Esophagus muscularis mucosa (tissue), 4 donors: ENCODE measurements at places on chromosomes 2 and 18.

DNA sequence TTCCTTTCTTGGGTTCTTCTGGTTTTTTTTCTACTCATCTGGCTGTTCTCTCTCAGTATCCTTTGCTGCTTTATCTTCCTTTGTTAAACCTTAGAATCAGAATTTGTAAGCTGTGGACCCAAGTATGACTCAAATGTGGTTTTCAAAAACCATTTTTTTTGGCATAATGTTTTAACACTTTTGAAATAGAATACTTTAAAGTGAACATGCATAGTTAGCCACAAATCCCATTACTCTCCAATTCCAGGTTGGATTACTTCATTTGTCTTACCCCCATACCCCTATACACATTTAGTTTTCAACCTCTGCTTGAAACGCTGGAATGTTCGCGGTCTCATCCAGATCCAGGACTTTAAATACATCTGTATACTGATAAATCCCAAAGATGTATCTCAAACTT is 29.1 kb downstream of the ALMS1 start:
- no peak for DNase-seq

- DNase-seq = no peak
Measured at GRCh38 chr2:60070196-60070595, 483.3 kb downstream of the BCL11A start.

GRCh38 chr2:39033980-39034379 is 86.9 kb downstream of the SOS1 start:
- DNase-seq = no peak

DNA sequence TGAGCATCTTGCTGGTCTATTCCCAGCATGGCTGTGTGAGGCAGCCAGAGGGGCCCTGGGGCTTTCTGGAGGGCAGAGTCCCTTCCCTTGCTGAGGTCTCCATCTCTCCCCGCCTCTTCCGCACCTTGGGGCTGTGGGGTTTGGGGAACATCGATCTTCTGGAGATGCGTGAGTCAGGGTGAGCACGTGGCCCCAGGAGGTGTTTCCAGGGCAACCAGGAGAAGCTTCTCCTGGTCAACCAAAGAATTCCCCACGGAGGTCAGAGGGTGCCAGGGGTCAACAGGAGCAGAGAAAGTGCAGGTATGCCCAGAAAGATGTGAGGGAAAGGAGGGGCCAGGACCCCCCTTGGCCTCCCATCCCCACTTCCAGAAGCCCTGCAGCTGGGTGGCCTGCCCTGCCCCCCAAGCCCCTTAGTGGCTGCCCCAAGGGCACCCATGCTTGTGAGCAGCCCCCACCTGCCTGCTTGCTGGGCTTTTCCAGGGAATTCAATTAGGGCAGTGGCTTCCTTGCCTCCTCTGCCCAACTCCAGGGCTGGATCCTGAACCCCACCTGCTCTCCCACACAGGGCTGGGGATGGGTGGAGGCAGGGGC is 2.8 kb upstream of the PROM2 start:
- no peak for DNase-seq

- DNase-seq = no peak
Measured at GRCh38 chr2:21382701-21383520, 259.1 kb downstream of the TDRD15 start.

GRCh38 chr2:21194858-21195271 is 71.1 kb downstream of the TDRD15 start:
- no peak for DNase-seq

GRCh38 chr2:18066066-18066465 is 187.6 kb downstream of the KCNS3 start:
- DNase-seq = no peak

DNA sequence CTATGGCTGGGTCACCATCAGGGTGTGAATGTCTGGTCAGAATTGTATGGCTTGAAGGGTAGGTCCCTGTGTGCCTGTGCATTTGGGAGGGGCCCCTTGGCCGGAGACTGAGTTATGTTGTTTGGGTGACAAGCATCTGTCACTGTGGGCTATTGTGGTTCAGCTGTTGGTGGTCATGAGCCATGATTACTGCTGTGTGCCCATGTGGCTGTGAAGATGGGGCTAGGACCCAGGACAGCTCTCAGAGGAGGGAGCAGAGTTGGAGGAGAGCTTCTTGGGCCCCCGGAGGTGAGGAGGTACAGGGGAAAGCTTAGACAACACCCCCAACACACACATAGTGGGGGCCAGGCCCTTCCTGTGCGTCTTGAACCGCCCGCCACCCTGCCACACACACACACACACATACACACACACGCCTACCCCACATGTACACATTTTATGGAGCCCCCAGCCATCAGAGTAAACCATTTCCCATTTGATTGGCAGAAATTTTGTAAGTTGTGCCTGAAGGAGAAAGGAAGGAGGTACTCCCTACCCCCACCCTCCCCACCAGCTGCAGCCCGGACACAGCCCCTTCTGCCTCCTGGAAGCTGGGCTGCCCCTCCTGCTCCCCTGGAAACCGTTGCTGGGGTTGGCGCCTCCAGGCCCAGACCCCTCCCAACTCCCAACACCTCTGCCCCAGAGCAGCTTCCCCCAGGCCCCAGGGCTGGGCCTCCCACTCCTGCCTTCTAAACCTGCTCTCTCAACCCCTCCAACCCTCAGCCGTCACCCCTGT is 2.0 kb downstream of the GAREM2 start:
- no peak for DNase-seq

- no peak for DNase-seq
Measured at GRCh38 chr18:23300231-23300805, 152.8 kb upstream of the RIOK3 start.

- DNase-seq = no peak
Measured at GRCh38 chr2:44247924-44248323, 27.4 kb upstream of the SLC3A1 start.

DNA sequence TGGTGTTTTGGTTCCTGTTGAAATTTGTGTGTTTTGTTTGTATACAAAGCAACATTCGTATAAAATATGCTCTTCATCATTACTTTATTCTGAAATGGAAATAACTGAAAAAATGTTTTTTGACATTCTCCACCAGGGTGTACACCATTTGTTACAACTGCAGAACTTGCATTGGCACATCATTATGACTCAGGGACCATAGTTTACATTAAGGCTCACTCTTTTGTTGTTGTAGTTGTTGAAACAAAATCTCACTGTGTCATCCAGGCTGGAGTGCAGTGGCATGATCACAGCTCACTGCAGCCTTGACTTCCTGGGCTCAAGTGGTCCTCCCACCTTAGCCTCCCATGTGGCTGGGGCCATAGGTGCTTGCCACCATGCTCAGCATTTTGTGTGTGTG is 676.6 kb downstream of the TDRD15 start:
- no peak for DNase-seq

DNA sequence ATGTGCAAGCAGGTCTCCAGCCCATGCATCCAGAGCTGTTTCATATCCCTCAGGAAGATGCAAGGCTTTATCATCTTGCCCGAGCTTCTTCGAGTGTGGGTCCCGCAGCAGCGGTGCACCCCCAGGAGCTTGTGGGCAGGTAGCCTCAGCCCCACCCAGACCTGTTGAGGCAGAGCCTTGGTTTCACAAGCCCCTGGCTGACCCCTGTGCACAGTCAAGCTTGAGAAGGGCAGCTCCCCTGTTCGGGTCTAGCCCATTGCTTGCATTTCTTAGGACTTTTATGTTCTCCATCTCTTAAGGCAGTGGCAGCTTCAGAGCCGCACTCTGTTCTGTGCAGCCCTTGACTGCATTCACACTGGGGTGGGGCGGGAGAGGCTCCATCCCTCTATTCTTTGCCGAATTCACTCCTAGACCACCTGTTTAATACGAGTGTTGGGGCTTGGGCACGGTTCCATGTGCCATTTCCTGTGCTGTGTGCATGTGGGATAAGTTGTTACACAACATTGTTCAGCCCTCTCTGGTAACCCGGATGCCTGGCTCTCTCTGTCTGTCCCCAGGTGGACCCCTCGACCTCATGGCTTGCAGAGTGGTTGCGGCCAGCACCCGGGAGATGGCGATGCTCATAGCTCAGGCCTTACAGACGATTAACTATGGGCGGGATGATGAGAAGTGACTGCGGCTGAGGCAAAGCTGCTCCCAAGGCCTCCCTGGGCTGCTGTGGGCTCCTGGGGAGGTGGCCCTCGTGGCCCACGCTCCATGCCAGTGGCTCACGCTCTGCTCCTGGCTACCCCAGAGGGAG is 48.7 kb downstream of the IMPA2 start:
- DNase-seq = no peak

- peak; percentile 77 for DNase-seq
Measured at GRCh38 chr2:128477891-128478290, 159.2 kb upstream of the HS6ST1 start.

GRCh38 chr18:23990474-23991410 is 23.8 kb upstream of the TTC39C start:
- DNase-seq = no peak

GRCh38 chr2:85680707-85681371 is 12.8 kb upstream of the SFTPB start:
- no peak for DNase-seq

GRCh38 chr18:63562284-63562683 is 20.1 kb downstream of the SERPINB12 start:
- DNase-seq = no peak

DNA sequence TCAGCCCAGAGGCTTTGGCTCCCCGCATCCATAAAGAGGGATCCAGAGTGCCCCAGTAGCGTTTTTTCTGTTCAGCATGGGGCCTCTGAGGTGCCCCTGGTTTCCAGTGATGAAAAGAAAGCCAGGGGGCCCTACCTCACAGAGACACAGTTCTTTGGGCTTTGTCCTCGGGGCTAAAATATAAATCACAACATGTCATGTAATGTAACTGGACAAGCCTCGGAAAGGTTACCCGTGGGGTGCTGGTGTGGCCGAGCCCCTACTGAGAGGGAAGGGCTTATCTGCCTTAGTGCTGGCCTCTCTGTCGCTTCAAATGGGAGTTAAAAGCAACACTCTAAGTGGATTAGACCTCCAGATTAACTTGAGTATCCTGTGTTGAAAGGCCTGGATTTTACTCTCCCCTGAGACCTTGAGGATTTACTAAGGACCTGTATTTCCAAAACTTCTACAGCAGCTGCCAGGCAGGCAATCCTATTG is 251.6 kb upstream of the APCDD1 start:
- no peak for DNase-seq
